ENCODE measurements at places on chromosomes 1 and 21.

DNA sequence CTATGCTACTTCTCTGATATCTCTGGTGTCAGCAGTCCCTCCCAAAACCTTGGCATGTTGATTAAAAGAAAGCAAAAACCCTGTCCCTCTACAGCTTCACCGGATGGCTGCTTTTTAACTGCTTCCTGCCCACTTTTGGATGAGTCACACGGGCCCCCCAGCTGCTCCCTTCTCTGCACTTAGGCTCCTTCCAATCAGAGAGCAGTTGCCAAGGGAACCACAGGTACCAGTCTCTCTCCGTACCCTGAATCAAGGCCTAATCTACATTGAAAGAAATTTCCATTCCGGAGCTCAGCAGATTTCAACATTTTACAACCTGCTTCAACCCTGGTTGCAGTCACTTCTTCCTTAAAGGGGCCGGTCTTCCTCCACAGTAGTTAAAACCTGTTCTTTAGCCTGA lies 70.6 kb upstream of the GJB5 start:
- DNase-seq: no peak

- DNase-seq: no peak
Observed at GRCh38 chr1:107451715-107452114, 310.9 kb downstream of the NTNG1 start.

GRCh38 chr1:180235077-180235501 lies 5.0 kb downstream of the LHX4 start:
- DNase-seq: no peak

GRCh38 chr1:98323906-98324358 lies 337.6 kb upstream of the SNX7 start:
- no peak for DNase-seq

DNA sequence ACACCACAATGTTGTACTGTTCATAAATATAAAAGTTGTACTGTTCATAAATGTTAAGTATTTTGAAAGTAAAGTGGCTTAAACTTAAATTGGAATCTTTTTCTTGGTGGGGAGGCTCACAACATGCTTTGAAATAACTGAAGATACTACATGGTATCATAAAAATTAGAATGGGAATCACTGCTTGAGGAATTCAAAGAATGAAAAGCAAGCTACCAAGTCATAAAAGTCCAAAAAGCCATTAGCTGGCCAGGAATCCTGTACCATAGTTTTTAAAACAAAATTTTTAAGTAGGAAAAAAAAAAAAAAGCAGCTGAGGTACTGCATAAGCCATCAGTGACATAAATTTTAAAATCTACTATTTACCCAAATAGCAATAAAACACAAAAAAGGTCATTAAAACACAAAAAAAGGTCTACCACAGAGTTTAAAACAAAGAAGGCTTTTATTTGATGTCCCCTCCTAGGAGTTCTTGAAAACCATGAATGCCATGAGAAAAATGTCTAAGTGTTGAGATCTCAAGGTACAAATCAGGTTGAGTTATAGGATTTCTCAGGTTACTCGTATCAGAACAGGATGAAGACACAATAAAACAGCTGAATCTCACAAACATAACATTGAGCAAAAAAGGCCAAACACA lies 8.6 kb downstream of the ZZZ3 start:
- no peak for DNase-seq

DNA sequence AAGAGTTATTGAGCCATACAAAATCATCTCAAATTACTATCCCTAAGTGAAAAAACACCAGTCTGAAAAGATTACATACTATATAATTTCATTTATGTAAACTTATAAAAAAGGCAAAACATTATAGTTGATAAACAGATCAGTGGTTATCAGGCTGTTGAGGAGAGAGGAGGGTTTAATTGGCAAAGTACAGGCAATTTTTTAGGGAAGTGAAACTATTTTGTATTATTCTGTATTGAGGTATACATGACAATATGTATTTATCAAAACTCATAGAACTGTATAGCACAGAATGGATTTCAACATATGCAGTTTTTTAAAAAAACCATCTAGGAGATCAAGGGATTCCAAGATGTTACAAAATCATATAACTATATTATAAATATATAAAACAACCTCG lies 403.7 kb downstream of the LTN1 start:
- DNase-seq: no peak

- DNase-seq: no peak
Observed at GRCh38 chr1:16900751-16901150, 5.0 kb downstream of the RNU1-2 start.

DNA sequence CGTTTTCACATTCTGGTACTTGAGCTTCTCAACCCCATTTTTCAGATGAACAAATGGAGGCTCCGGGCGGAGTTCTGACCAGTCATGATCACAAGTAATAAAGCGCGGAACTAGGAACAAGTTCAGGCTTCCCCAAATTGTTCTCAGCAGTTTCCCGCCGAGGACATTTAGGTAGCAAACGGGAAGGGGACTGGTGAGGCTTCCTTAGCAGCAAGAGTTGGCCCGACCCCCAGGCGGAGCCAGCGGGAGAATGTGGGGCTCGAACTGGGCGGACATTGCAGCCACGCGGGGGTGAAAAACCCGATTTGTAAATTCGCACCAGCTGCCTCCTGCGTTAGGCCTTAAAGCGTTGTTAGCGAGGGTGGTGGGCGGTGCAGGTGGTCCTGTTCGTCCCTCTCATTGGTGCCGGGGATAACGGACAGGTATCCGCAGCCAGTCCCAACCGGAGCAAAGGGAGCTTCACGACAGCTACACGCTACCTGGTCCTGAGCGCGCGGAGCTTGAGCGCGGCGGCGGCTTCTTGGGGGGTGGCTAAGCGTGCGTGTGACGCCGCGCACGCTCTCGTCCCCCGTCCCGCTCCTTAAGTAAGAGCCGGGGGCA lies 15.3 kb downstream of the SEMA6C start:
- DNase-seq: no peak

DNA sequence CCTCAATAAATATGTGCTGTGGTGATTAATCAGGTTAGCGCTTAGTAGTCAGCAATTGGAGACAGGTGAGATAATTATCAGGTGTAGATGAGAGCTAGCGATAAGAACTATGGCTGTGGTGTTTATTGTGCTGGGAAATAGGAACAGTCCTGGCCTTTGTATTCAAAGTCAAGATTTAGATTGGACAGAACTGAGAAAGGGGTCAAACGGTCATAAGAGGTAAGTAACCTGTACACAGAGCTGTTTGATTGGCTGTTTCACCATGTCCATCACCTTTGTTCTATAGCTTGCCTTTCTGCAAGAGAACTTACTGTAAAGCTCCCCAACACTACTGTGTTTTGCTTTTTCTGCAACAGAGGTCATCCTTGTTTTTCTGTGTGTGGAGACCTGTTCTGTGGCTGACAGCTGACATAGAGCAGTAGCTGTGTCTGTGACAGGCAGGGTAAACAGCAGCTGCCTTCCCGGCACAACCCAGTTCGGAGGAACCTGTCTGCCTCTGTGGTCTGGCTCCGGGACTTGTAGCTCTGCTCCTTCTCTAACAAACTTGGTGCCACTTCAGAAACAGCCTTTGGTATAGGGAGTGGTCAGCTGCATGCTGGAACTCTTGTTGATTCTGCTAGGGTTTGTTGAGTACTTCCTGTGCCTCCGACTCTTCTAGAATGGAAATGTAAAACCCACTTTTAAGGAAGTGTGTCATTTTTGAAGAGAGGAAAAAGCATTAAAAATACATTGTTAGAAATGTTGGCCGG lies 21.1 kb upstream of the CDC42 start:
- DNase-seq: no peak
